Right atrium auricular region (tissue), 2 donors: ENCODE measurements at places on chromosomes 6 and 20. TPM values are rescaled to one million over a fixed set of nuclear protein-coding genes. Genes with fewer than 3 reads are reported as not detected.

DNA sequence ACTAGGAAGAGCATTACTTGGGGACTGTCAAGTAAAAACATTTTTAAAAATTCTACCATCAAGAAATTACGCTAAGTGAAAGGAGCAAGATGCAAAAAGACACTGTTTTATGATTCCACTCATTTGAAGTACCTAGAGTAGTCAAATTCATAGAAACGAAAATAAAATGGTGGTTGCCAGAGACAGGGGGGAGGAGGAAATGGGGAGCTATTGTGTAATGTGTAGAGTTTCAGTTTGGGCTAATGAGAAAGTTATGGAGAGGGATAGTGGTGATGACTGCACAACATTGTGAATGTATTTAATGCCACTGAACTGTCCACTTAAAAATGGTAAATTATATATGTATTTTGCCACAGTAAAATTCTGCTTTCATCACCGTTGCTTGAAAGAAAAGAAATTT, 83.8 kb downstream of the UST start:
- no peak for DNase-seq
- no peaks in the 10 kb centered on the region for H3K36me3 ChIP-seq
- H3K27me3 ChIP-seq = no peaks in the 10 kb centered on the region
- H3K4me3 ChIP-seq = no peak overlapping the region
- no peak overlapping the region for H3K27ac ChIP-seq
- no peaks in the 10 kb centered on the region for H3K4me1 ChIP-seq

GRCh38 chr20:17624551-17625245, 54.8 kb downstream of the DSTN start:
- no peaks in the 10 kb centered on the region for H3K27me3 ChIP-seq
- no peaks in the 10 kb centered on the region for H3K4me1 ChIP-seq

DNA sequence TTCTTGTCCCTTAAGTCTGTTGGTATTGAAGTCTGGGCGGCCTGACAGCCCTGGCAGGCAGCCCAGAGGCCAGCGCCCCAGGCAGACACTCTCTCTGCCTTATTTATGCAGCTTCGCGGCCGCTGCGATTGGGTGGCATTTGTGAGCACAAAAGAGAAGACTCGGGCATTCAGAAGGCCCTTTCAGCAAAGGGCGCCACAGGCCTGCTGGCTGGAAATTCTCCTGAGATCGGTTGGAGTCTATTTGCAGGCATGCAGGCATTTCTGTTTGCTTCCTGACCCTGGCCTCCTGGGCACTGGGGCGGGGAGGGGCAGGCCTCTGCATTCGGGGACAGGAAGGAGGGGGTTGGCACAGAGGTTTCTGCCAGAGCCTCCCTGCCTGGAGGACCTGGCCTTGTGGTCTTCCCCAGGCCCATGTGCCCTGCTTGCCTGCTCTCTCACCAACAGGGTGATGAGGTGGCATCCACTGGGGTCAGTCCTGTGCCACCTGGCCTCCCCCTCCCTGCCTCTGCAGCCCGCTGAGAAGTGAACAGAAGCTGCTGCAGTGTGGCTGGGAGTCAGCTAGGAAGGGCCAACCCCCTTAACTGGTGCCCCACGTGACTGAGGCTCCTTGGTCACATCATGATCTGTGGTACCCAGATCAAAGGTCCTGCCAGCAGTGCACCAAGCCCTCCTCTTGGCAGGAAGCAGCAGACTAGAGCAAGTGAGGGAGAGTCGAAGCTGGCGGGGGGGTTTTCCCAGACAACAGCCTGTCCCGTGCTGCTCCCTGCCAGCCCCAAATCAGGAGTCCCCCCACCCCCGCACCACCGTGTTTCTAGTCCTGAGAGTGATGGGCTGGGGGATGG, 16.6 kb upstream of the CCDC167 start:
- H3K27ac ChIP-seq = no peak overlapping the region
- H3K4me1 ChIP-seq = no peaks in the 10 kb centered on the region
- no peak overlapping the region for H3K4me3 ChIP-seq
- no peaks in the 10 kb centered on the region for H3K27me3 ChIP-seq
- no peak for DNase-seq

DNA sequence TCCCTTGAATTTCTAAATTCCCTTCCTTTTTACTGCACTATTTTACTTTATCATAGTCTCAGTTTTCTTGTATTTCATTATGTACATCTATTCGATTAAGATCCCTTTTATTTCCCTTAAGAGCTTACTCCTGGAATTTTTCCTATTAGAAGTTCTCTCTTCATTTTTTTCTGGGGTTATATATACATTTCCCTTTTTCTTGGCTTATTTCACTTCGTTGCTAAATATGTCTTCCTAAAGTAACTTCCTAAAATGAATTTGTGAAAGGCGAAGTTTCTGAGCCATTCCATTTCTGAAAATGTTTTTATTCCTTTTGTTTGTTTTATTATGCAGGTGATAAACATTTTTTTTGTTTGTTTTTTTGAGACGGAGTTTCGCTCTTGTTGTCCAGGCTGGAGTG, 5.9 kb upstream of the CD109 start:
- no peaks in the 10 kb centered on the region for H3K36me3 ChIP-seq
- H3K4me1 ChIP-seq = peaks cover 5% of the 10 kb centered on the region
- no peak overlapping the region for H3K4me3 ChIP-seq
- DNase-seq = no peak
- no peak overlapping the region for H3K27ac ChIP-seq

DNA sequence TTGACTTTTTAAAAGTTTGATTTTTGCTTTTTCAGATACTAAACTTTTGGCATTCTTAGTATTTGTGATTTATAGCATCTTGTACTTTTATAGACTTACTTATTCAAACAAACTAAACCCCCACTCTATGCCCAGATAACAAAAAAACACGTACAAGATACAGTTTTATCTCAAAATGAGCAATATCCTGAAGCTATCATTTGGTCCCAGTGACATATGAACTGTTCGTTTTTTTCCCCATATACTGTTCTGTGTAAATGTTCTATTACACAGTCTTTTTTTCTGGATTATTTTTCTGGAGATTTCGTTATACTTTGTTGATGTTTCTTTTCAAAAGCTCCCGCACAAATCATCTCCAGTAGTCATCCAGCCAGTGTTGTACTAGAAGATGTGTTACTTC, 27.3 kb upstream of the SERINC3 start:
- no peak for DNase-seq
- H3K27me3 ChIP-seq = no peaks in the 10 kb centered on the region
- no peak overlapping the region for H3K4me3 ChIP-seq
- H3K27ac ChIP-seq = peak overlapping the region; percentile 58
- no peaks in the 10 kb centered on the region for H3K4me1 ChIP-seq
- H3K36me3 ChIP-seq = no peaks in the 10 kb centered on the region

The HLA-DMB gene
- total RNA-seq = 3.6 TPM

The JAG1 gene
- total RNA-seq = 32.8 TPM

DNA sequence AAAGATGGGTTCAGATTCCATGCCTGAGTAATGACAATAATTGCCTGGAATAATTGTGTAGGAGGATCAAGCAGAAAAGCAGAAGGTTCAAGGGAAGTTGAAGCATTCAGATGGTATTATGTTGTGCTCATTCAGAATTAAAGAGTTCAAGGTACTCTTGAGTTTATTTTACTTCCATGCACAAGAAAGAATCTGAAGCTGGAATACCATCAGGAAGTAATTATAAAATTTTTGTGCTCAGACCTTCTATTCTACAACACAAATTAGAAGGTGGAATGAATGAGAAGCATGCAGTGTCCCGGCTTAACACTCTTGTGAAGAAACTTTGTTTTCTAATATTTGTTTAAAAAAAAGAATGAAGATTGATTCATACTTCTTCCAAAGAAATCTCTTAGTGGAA, 139.4 kb upstream of the ENPP5 start:
- H3K4me1 ChIP-seq = no peaks in the 10 kb centered on the region
- no peak overlapping the region for H3K4me3 ChIP-seq
- H3K36me3 ChIP-seq = no peaks in the 10 kb centered on the region
- no peak for DNase-seq
- H3K27ac ChIP-seq = no peak overlapping the region
- no peaks in the 10 kb centered on the region for H3K27me3 ChIP-seq

DNA sequence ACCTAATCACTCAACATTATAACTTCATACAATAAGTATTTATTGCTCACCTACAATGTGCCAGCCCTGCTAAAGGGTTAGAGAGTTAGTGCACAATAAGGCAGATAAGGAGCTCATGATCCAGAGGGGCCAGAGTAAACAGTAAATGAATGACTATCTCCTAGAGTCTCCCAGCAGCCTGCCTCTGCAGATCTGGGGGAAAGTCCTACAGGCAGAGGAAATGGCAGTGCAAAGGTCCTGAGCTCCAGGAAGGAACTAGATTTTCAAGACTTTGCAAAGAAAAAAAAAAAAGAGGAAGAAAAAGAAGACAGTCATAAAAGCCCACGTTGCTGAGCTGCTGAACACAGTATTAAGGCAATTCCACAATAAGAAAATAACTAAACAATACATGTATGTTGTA, 160.1 kb downstream of the SIM1 start:
- no peak overlapping the region for H3K4me3 ChIP-seq
- no peak overlapping the region for H3K27ac ChIP-seq
- no peaks in the 10 kb centered on the region for H3K36me3 ChIP-seq
- no peaks in the 10 kb centered on the region for H3K27me3 ChIP-seq
- DNase-seq = no peak

- no peak for DNase-seq
- H3K27ac ChIP-seq = peak overlapping the region; percentile 86
- H3K36me3 ChIP-seq = no peaks in the 10 kb centered on the region
- H3K4me1 ChIP-seq = peaks cover 33% of the 10 kb centered on the region
- no peaks in the 10 kb centered on the region for H3K27me3 ChIP-seq
Observed at GRCh38 chr6:36873612-36874442, 776 bp downstream of the PPIL1 start.

GRCh38 chr6:20866036-20866435, 331.8 kb downstream of the CDKAL1 start:
- no peaks in the 10 kb centered on the region for H3K27me3 ChIP-seq
- no peak overlapping the region for H3K4me3 ChIP-seq
- H3K27ac ChIP-seq = no peak overlapping the region
- DNase-seq = no peak
- no peaks in the 10 kb centered on the region for H3K36me3 ChIP-seq

- no peak overlapping the region for H3K4me3 ChIP-seq
- H3K36me3 ChIP-seq = no peaks in the 10 kb centered on the region
- no peak overlapping the region for H3K27ac ChIP-seq
- DNase-seq = no peak
- no peaks in the 10 kb centered on the region for H3K27me3 ChIP-seq
Observed at GRCh38 chr20:17158701-17159100, 68.1 kb upstream of the PCSK2 start.

The KIAA0408 gene
- total RNA-seq = 1.8 TPM

The ENPP1 gene
- 3.4 TPM for total RNA-seq

The HLA-DPB1 gene
- total RNA-seq = 76.7 TPM
